ENCODE measurements at places on chromosomes 12 and 14. TPM values are rescaled to one million over a fixed set of nuclear protein-coding genes. Genes with fewer than 3 reads are reported as not detected.

DNA sequence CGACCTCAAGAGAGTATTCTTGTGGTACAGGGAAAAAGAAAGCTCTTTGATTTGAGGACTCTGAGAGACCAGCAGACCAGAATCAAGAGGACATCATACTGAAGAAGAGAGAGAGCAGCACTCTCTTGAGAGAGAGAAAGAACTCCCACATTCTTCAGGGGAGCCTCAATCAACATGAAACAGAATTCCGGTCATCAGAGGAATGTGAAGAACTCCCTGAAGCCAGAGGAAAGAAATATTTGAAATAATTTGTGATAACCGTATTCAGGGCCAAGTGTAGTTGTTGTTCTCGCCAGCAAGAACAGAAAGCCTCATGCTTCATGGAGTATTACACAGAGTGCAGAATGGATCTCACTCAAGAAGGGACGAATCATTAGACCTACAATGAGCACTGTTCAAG, 363.8 kb upstream of the TMEM132C start:
- peak; percentile 28 for DNase-seq

DNA sequence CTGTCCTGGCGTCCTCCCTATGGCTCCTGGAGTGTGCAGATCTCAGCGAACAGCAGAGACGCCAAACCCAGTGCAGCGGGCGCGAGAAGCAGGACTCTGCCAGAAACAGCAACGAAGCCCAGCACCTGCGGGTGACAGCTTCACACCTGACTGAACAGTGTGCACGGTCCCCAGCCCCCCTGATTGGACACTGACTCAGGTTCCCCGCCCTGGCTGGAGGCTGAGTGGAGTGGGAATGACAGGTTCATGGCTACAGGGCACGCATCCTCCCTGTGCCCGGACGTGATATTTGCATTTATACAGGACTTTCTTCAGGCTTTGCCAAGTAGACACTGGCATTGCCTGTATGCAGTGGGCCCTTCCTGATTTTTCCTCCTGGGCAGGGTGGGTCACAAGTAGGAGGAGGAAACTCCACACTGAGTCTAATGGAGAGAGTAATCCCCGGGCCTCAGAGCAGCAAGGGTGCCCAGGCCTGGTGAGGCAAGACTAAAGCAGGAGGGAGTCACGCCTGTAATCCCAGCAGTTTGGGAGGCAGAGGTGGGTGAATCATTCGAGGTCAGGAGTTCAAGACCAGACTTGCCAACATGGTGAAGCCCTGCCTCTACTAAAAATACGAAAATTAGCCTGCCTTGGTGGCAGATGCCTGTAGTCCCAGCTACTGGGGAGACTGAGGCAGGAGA, 71.6 kb downstream of the ASCL4 start:
- peak; percentile 34 for DNase-seq

DNA sequence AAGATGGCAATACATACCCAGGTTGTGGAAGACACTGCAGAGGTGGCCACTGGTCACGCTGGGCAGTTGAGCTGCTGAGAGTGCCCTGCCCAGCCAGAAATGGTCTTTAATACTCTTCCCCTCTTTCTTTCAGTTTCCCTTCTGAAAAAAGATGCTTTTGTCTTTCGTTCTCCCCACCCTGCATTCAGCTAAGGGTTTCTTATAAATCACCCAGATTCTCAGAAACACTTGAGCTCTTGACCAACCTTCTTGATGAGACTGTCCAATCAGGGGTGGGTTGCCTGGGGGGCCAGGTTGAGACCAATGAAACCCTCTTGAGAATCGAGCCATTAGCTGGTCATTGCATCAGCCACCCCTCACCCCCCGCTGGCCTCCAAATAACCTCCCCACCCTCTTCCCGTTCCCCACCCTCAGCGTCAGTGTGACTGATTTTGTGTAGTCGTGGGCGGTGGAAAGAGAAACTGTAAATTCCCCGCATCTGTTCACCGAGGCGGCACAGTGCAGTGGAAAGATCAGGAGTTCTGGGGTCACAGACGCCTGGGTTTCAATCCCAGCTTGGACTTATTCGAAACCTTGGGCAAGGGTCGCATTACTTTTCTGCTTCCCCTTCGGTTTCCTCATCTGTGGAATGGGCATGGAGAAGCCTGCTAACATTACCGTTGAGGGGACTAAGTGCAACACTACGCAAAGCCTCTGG, 52.3 kb downstream of the SLC25A47 start:
- peak; percentile 96 for DNase-seq

- peak; percentile 24 for DNase-seq
Observed at GRCh38 chr12:94570161-94570560, 80.2 kb downstream of the TMCC3 start.

DNA sequence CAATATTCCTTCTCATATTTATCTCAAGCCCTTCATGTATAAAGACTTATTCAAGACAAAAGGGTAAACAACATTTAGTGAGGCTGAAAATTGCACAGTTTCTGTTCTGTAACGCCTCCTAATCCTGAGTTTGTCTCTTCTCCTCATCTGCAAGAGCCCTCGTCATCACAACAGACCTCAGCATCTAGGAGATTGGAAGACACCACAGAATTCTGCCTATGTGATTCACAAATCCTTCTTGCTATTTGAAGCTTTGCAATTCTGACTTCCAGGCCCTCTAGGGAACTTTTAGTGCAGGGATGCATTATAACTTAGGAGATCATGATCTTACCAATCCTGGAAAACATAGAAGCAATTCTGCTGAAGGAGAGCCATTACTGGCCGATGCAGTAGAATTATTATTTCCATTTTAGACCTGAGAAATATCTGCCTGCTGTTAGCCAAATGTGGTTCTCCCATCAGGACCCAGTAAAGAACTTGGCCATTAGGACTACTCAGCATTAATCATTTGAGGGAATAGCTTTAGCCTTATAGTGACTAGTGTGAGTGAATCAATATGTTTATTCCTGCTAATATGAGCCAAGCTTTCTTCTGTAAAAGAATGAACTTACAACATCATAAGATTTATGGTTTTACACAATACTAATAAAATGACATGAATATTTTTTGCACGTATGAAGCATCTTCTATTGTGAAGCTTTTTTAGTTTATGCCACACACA, 119.5 kb downstream of the ANO4 start:
- peak; percentile 75 for DNase-seq

The PKP2 gene
- 0.21 TPM for polyA plus RNA-seq

The CHST11 gene
- 3.7 TPM for polyA plus RNA-seq

The SLC4A8 gene
- 4.6 TPM for polyA plus RNA-seq
